AG20443 (cell line): ENCODE measurements at places on chromosomes 6 and 20.

- peak; percentile 1 for DNase-seq
Observed at GRCh38 chr20:1332749-1333300, 3.9 kb upstream of the SDCBP2 start.

DNA sequence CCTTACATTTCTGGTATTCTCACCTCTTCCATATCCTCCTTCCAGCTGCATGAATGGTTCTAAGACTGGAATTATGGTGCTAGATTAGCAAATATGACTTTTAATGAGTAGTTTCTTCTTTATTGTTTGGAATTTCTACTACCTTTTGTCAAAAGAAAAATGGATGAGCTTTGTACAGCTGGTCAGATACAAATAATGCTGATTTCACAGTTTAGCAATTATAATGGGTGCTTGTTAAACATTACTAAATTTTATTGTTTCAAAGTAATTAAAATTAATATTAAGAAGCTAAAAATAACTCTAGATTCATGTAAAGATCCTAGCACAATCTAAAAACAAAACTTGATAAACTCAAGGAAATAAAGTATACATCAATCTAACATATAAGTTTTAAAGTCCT, 32.3 kb upstream of the BEND6 start:
- DNase-seq, result no peak

DNA sequence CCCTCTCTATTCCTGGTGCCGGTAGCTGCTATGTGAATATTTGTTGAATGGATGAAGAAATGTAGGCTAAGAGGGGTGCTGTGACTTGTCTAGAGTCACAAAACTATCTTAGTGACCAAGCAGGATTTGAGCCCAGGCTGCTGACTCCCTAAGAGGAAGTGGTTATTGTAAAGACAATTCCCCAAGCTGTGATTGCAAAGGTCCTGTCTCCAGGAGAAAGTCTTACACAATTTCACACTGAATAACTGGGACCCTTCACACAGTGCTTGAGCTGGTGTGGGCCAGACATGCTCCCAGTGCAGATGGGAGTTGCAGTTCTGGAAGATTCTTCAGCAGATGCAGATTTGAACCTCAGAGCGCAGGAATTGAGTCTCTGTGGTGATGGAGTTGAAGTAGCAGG, 38.1 kb downstream of the IYD start:
- no peak for DNase-seq

DNA sequence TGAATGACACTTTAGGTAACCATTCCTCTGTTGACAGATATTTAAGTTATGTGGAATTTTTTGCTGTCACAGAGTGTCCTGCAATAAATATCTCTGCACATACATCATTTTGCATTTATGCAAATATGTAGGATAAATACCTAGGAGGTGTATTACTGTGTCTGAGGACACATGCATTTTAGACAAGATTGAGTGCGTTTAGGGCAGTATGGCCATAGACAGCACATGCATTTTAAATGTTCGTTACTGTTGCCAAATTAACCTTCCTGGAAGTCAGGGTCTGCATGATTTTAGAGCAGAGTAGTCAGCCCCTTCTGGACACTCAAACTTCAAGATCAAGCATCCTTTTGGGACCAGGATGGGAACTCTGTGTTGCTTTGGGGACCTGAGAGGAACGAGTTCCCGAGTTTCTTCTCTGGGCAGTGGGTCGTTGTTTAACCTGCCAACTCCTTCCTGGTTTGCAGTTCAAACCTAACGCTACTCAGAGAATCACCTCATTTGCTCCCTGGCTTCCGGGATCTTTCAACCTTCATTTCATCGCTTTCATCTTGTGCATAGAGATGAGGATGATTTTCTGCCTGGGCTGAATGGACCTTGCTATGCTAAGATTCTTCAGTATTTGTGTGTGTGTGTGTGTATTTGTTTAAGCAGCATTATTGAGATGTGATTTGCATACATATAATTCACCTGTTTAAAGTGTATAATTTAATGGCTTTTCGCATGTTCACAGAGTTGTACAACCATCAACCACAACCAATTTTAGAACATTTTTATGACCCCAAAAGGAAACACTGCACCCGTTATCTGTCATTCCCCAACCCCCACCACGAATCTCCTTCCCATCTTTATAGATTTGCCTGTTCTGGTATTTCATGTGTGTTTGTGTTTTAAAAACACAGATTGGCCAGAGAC, 9.8 kb downstream of the BCAS4 start:
- DNase-seq, result no peak

DNA sequence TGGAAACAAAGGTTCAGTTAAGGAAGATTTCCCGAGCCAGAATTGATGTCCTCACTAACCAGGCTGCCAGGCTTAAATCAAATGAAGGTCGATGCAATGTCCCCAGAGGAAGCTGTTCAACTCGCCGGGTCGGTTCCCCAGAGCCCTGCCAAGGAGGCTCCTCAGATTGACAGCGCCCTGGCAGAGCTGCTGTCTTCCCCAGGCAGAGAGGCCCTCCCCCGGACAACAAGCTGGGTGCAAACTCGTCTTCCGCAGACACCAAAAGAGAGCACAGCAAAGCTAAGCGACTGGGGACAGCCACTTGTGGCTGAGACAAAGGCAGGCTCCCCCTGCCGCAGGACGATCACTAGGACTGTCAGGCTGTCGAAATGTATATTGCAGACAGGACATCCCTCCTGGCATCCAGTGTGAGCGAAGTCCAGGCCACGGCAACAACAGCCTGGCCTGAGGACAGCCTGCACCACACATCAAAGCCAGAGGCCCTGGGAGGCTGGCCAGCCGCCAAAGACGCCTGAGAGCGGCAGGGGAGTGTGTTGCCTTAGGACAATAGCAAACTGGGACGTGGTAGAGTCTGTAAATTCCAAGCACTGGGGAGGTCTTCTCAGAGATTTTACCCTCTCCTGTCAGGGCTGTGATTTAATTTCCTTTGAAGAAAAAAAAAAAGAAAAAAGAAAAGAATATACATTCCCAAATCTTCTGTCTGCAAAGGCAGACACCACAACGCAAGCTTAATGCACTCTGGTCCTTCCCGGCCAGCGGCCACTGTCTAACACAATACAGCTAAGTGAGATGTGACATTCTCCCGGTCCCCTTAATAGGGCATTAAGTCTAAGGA, 99.1 kb downstream of the HIVEP2 start:
- peak; percentile 67 for DNase-seq

- DNase-seq, result no peak
Observed at GRCh38 chr20:62177307-62177706, 5.5 kb upstream of the MTG2 start.
